H1 (cell line): ENCODE measurements at places on chromosomes 5 and 9. TPM values are rescaled to one million over a fixed set of nuclear protein-coding genes. Genes with fewer than 3 reads are reported as not detected.

DNA sequence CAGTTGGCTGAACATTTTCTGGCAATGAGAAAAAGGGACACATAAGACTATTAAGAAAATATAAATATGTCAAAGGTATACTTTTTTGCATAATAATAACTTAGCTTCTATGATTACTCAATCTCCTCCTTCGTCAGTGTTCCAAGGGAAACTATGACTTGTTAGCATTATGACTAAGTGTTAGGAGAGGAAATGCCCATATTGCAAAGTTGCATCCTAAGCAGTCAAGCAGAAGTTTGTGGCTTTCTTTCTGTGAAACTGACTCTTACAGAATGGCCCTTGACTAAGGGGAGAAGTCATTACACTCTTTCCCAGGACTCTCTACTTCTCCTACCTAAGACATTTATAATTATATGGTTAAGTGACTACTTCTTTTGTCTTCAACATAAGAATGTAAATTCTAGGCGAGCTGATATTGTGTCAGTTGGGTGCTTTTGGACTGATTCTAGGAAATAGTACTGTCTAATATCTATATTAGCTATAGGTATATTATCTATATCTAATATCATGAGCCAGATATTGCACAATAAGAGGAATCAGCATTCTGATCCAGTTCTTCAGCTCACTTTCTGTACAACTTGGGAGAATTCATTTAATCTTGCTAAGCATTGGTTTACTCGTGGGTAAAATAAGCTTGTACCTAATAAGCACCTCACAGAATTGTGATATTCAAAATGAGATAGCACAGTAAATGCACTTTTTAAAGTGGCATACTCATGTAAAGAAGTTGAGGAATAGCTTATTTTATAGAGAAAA is 16.4 kb upstream of the SPINK6 start:
- H3K27me3 ChIP-seq = no peaks in the 10 kb centered on the region
- no peaks in the 10 kb centered on the region for H3K36me3 ChIP-seq
- no peak overlapping the region for H3K27ac ChIP-seq
- no peaks in the 10 kb centered on the region for H3K4me1 ChIP-seq
- DNase-seq = no peak

SLC45A2 gene
- total RNA-seq = not detected in 2 replicates

EGFLAM gene
- total RNA-seq = 0.15 and 0.24 TPM in 2 replicates

GRCh38 chr5:59790376-59790775 is 103.2 kb downstream of the PDE4D start:
- no peaks in the 10 kb centered on the region for H3K36me3 ChIP-seq
- DNase-seq = no peak
- H3K27ac ChIP-seq = no peak overlapping the region
- H3K4me1 ChIP-seq = no peaks in the 10 kb centered on the region

DNA sequence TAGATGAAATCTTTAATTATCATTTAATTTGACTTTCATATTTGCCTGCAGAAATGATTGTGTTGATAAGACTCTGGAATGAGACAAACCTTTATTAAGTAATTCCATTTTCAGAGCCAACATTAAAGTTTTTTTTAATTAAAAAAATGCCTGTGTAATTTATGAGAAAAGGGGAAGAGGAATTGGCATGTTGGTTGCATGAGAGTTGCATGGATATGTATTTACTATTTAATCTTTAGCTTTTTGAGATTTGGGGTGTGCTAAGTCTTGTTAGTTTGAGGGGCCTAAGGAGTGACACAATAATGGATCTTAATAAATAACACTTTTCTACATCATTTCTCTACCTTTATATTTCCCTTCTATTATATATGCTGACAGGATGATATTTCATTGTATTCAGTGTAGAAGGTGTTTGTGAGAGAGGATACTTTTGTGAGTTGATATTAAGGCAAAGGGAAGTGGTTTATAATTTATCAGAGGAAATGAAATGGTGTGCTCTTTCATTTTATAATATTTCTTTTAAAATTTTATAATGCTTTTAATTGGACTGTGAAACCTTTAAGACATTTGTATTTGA is 54.9 kb downstream of the PIK3R1 start:
- no peaks in the 10 kb centered on the region for H3K4me1 ChIP-seq
- no peak overlapping the region for H3K27ac ChIP-seq
- no peaks in the 10 kb centered on the region for H3K36me3 ChIP-seq
- no peak for DNase-seq
- no peak overlapping the region for H3K4me3 ChIP-seq

- no peak overlapping the region for H3K4me3 ChIP-seq
- no peak for DNase-seq
- no peaks in the 10 kb centered on the region for H3K27me3 ChIP-seq
Measured at GRCh38 chr5:109164001-109164400, 245.8 kb downstream of the PJA2 start.

ZNF79 gene
- 7.4 and 7.6 TPM in 2 replicates for total RNA-seq

DNA sequence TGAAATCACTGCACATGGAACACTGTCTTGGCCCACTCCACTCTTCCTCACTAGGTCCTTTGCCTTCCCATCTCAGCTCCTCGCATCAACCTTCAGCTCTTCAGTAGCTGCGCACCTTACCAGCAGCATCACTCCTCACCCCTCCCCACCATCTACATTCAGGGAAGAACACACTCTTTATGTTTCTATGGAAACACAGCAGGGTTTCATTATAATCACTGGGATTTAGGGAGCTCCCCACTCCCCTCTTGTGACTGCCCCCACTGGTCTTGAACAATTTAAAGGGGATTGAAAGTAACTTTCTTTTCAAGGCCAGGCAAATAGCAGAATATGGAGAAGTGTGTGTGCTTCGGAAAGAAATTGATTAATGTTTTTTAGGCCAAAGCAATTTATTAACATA is 111.2 kb downstream of the INSYN2B start:
- H3K27me3 ChIP-seq = no peaks in the 10 kb centered on the region
- H3K27ac ChIP-seq = no peak overlapping the region
- H3K36me3 ChIP-seq = no peaks in the 10 kb centered on the region
- H3K4me1 ChIP-seq = peaks cover 3% of the 10 kb centered on the region; the same call in 1 of the 2 replicates
- no peak overlapping the region for H3K4me3 ChIP-seq

- no peak for DNase-seq
- no peak overlapping the region for H3K27ac ChIP-seq
- no peaks in the 10 kb centered on the region for H3K36me3 ChIP-seq
- no peak overlapping the region for H3K4me3 ChIP-seq
- no peaks in the 10 kb centered on the region for H3K27me3 ChIP-seq
Measured at GRCh38 chr9:89071591-89071990, 80.3 kb downstream of the S1PR3 start.
